ENCODE measurements at places on chromosomes 12 and 14. TPM values are rescaled to one million over a fixed set of nuclear protein-coding genes. Genes with fewer than 3 reads are reported as not detected.

NXPH4 gene
- 1.7 TPM for total RNA-seq

RTL1 gene
- not detected for total RNA-seq

SIX6 gene
- total RNA-seq: not detected

HSPB8 gene
- 1.2 TPM for total RNA-seq

PRB2 gene
- 1.7 TPM for total RNA-seq

RHOJ gene
- total RNA-seq: 5.9 TPM

DYNC1H1 gene
- total RNA-seq: 949 TPM

ZDHHC22 gene
- total RNA-seq: 9.8 TPM

PAH gene
- total RNA-seq: 0.25 TPM

SLCO1B1 gene
- not detected for total RNA-seq

VRTN gene
- total RNA-seq: not detected

CCDC38 gene
- total RNA-seq: not detected

KRT72 gene
- total RNA-seq: not detected

MGAT2 gene
- total RNA-seq: 25.6 TPM

SMIM41 gene
- not detected for total RNA-seq

OAS1 gene
- 1.7 TPM for total RNA-seq

IL26 gene
- total RNA-seq: not detected

ASCL1 gene
- 8.6 TPM for total RNA-seq

OAS2 gene
- 0.98 TPM for total RNA-seq

ATF7IP gene
- total RNA-seq: 62.7 TPM

DENR gene
- total RNA-seq: 33.4 TPM

LGR5 gene
- total RNA-seq: under 0.01 TPM

SLC10A1 gene
- not detected for total RNA-seq

CLEC9A gene
- total RNA-seq: not detected

TSPAN19 gene
- total RNA-seq: under 0.01 TPM

RNU4-1 gene
- under 0.01 TPM for total RNA-seq

KRT75 gene
- total RNA-seq: not detected

KRT86 gene
- total RNA-seq: under 0.01 TPM

C14orf180 gene
- total RNA-seq: not detected

CD163L1 gene
- 1.5 TPM for total RNA-seq

IL23A gene
- total RNA-seq: not detected

CHMP4A gene
- 35.4 TPM for total RNA-seq
